Liver (tissue), 10 donors: ENCODE measurements at places on chromosomes 5 and 9.
A peak's percentile ranks its signal among the peaks of the same experiment; 100 is the strongest.

GRCh38 chr9:35426627-35427026 lies 63.3 kb upstream of the RUSC2 start:
- DNase-seq = no peak

DNA sequence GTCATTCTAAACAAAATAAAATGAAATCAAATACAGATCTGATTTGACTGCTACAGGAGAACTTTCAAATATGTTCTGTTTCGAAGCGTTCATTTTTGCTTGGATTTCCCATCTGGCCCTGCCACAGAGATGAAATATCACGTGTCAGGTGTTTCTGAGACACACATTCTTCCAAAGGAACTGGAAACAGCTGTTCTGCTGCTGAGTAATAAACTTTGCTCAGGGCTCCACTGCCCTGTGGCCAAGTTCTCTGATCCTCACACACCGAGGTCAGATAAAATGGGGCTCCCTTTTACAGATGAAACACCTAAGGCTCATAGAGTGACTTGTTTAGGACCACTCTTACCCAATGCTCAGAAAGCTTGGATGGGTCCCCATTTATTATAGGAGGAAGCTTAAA lies 42.5 kb downstream of the FRMPD1 start:
- no peak for DNase-seq

GRCh38 chr9:77128125-77128789 lies 49.1 kb upstream of the VPS13A start:
- no peak for DNase-seq

GRCh38 chr5:159497221-159497620 lies 166.9 kb upstream of the IL12B start:
- DNase-seq = no peak

- no peak for DNase-seq
Measured at GRCh38 chr9:126523611-126524111, 90.1 kb upstream of the LMX1B start.

DNA sequence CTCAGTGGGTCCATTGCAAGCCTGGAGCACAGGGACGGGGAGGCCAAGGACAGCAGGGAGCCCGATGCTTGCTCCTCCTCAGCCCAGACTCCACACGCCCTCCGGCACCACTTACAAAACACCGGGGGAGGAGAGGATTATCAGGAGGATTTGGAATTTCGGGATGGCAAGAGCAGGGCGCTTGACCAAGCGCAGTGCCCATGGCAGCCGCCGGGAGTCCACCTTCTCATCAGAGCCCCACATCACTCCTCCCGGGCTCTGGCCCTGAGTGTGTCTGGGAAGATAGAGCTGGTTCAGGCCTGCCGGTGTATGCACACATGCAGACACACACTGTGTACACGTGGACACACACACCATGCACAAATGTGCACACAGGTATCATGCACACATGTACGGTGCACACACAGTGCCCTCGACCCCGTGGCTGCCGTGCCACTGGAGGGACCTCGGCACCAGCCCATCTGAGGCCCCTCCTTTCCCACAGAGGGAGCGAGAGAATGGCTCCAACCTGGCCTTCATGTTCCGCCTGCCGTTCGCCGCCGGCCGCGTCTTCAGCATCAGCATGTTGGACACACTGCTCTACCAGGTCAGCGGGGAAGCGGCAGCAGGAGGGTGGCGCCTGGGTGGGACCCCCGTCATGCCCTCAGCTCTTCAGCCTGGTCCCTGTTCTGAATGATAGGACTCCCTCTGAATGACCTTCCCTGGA lies 81.7 kb downstream of the KCNT1 start:
- no peak for DNase-seq

DNA sequence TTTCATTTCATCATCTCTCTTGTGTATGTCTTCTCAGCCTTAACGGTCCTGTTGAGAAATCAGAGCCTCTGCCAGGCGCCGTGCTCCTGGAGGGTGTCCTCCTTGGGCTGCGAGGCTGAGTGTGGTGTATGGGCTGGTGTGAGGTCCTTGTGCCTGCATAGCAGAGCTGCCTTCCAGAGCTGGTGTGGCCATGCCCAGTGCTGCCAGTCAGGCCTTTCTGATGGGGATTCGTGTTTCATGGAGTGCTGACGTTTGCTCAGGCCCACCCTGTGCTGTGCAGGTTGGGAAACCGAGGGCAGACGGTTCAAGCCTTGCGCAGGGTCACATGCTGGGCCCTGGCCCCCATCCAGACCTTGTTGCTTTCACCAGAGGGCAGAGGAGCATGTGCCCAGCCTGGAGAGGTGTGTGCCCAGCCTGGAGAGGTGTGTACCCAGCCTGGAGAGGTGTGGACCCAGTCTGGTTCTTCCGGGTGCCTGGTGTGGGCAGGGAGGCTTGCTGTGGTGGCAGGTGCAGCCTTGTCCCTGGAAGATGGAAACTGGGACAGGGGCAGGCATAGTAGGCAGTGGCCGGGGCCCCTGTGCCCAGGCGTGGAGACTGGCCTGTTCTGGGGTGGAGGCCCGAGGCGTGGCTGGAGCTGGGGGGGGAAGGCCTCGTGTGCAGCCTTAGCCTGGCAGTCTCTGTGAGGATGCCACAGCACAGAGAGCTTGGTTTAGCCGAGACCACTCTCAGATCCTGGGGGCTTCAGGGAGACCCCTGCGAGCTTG lies 84.0 kb downstream of the RXRA start:
- DNase-seq = no peak

DNA sequence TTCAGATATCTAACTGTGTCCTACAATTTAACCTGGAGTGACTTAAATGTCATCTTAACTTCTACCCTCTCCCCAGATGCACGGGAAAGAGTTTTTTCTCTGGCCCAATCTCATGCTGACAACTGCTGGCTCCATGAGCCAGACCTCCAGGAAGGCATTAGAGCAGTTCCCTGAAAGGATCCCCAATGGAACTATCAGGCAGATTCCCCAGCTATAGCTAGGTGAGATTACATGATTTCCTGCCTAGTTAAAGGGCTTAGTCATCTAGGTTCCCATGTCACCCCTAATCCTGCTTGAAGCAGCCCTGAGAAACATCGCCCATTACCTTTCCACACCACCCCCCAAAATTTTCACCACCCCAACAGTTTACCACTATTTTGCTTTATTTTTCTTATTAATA lies 373.5 kb upstream of the TRPC7 start:
- DNase-seq = no peak

- no peak for DNase-seq
Measured at GRCh38 chr5:127492854-127493738, 24.3 kb upstream of the PRRC1 start.

DNA sequence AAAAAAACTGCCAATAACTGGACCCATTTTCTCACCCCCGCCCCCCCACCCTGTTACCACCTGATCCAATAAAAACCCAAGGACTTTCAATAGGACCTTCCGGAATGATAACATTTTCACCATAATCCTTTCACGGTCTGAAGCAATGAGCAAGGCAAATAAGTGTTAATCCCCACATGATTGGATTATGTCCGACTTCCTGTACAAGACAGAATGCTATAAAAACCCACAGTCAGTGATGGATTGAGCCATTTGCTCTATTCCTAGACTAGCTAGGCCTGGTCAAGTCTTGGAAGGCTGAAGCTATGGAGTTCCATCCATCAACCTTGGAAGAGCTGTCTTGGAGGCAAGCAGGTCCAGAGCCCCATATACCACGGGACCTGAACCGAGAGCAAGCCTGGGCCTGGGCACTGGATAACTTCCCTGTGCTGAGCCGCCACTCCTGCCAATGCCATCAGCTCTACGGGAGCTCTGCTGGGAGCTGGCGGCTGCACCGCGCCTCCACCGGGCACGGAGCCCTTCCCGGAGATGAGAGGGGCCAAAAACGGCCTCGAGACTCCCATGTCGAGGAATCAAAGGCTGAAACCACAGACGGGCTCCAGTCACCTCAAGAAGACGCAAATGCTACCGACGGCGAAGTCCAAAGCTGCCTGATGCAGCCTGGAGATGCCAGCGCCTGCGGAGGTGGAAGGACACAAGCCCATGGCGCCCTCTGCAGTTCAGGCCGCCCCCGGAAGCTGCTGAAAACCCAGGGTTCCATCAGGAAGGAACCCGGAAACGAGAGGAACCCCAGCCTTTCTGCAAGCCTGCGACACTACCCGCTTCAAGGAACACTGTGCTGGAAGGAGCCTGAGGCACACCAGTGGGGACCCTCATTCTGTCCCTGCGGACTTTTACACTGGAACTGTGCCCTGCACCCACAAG lies 69.2 kb downstream of the ANXA2R start:
- peak; percentile 56 for DNase-seq

- DNase-seq = no peak
Measured at GRCh38 chr9:19385786-19386501, 5.9 kb upstream of the RPS6 start.

DNA sequence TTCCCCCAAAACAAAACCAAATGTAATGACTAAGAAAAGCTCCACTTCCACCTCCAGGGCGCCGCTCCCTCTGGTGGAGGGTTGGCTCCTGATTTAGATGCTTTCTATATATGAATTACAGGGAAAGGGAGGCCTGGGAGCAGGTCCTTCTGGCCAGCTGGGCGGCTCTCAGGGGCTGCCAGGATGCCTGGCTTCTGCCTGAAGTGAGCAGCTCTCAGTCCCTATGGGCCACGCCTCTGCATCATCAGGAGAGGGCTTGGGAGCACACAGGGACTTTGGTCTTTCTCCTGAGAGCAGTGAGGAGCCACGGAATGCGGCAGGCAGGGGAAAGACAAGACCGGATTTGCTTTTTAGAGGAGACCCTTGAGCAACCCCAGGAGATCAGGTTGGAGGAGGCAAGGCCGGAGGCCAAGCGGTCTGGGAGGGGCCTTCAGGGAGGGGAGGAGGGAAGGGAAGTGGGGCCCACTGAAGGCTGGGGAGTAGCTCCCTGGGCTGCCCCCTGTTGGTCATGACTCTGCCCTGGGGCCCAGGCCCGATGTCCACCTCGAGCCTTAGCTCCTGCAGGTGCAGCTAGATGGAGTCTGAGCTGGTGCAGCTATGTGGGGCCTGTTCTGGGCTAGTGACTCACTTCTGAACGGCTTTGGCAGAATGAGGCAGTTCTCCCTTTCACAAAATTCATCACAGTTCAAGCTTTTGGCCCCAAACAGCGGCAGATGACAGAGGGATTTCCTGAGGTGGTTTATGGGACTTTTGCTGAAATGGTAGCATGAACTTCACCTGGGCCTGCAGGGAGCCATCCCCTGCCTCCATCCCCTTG lies 11.3 kb upstream of the GRHPR start:
- DNase-seq = no peak

- no peak for DNase-seq
Measured at GRCh38 chr5:146645342-146645741, 129.4 kb upstream of the GPR151 start.
